ENCODE measurements at places on chromosomes 5 and 9.

DNA sequence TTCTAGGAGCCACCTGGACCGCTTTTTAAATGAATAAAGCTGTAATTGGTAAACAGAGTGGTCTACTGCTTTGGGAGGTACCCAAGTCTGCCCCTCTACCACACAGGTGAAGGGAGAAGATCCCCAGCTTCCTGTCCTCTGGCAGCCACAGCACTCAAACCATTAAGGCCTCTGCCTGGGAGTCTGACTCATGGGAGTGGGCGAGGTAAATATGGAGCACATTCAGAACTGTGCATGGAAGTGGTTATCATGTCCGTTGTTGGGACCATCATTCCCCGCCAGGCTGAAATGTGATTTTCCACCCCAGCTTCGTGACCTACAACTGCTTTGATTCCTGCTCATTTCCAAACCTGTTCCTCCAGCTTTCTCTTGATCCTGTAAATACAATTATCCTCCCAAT lies 59.5 kb upstream of the ALDH1B1 start:
- DNase-seq: no peak

- DNase-seq: no peak
Observed at GRCh38 chr5:141135718-141136266, 786 bp downstream of the PCDHB5 start.

GRCh38 chr5:172774561-172775315 lies 3.7 kb upstream of the DUSP1 start:
- no peak for DNase-seq

DNA sequence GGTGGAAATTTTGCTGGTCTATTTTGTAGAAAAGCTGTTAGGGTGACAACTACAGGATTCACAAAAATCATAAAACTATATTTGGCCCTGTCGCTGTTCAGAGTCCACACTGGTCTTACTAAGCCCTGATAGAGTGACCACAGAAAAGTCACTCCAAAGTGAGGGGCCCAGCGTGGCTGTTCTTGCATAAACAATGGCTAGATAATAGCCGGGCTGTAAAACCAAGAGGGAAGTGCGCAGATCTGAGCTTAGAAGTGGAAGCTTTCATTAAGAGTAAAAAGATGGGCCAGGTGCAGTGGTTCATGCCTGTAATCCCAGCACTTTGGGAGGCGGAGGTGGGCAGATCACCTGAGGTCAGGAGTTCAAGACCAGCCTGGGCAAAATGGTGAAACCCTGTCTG lies 15.5 kb upstream of the CTSL start:
- DNase-seq: no peak

DNA sequence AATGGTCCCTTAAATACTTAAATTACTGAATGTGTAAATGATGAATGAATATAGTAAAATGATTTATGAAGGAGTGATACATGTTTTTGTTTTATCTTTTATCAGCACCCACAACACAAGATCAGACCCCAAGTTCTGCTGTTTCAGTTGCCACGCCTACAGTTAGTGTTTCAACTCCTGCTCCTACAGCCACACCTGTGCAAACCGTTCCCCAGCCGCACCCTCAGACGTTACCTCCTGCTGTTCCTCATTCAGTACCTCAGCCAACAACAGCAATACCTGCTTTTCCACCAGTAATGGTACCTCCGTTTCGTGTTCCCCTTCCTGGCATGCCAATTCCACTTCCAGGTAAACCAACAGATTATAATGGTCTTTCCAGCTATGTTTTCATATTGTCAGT lies 16.3 kb downstream of the TCERG1 start:
- DNase-seq: no peak

GRCh38 chr5:138466900-138467710 lies 1.8 kb downstream of the EGR1 start:
- no peak for DNase-seq

DNA sequence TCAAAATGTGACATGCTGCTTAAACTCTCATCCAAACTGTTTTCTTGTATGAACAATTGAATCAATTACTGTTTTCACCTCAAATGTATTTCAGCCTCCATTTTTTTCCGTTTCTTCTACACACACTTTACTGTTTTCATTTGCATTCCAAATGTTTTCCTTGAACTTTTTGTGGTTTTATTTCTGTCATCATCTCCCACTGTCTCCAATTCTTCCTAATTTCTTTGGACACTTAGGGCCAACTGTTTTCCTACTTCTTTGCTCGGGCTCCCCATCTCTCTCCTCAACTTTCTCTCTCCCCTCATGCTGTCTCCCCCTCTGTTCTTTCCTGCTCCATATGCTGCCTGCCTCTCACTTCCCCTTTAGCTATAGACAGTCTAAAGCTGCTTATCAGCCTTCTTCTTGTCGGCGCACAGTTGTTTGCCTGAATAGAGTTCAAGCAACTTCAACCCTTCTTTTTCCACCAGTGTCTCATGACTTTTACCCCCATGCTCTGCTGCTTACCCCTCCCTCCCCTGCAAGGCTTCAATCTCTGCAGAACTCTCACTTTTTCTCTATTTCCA lies 443.4 kb downstream of the DTWD2 start:
- DNase-seq: no peak

DNA sequence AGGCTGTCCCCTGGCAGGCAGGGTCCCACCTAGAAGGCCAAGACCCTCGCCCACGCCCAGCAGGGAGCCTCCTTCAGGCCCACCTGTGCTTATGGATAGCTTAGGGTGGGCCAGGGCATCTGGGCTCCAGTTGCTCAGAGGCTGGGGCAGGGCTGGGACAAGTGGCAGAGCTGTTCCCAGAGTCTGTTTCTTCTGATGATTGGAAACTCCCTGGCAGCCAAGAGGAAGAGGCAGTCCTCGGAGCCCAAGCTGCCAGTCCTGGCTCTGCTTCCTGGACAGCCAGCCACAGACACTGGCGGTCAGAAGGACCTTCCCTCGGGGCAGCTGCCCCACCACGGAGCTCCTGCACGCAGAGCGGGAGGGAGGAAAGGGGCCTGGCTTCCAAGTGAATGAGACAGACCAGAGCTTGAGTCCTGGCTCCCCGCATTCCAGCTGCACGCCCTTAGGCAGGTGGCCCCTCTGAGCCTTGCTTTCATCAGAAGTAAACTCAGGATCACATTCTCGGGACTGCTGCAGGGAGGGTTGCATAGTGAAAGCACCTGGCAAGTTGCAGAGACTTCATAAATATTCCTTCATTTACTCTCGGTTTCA lies 37.9 kb upstream of the GABRP start:
- DNase-seq: no peak

DNA sequence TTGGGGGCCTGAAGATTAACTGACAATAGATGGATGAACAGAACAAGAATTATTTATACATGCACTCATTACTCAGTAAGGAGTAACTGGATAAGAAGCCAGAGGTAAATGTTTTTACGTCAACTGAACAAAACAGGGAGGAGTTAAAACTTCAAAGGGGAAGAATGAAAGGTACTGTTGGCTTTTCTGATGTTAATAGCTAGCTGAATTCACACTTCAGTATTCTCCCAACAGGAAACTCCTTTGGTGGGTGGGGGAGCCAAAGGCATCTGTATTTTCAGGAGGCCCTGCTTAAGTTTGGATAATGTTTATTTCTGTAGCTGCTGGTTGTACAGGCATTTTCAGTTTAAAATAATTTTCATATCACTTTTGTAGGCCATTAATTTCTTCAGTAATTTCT lies 23.2 kb upstream of the RFK start:
- no peak for DNase-seq

GRCh38 chr5:140855772-140856674 lies at the start of gene PCDHA10:
PCDHA10 (plus strand) TSS chr5:140855897; CDS start chr5:140856049, 152 bp downstream.
- no peak for DNase-seq

DNA sequence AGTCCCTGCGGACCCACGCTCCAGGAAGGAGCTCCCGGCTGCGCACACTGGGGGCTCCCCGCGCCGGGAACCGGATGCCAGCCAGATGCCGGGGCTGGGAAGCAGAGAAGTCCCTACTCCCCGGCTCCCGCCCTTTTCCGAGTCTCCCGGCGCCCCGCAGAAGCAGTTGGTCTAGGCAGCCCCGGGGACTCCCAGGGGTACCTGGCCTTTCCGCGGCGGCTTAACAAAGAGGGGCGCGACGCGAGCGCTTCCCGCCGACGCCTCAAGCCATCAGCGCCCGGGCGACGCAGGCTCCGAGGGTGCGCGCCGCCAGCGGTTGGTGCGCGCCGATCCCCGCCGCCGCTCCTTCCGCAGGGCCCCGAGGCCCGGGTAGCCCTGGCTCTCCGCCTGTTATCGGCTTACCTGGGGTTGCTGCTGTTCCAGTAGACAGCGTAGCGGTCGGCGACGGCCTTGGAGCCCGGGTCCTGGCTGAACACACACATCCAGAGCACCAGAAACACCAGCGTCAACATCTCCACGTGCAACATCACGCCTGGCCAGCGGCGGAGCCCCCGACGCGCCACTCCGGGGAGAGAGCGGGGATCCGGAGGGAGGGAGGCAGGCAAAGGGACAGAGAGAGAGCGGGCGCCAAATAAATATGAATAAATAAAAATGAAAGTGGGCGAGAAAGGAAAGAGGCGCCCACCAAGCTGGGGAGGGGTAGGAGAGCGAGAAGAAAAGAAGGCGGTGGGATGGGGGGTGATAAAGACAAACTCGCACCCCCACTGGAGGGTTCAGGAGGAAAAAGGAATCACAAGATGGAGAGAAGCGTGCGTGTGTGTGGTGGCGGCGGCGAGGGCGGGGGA lies 428 bp downstream of the EFNA5 start:
- DNase-seq: peak; percentile 50

- DNase-seq: no peak
Observed at GRCh38 chr9:129456549-129457324, 164.2 kb downstream of the C9orf50 start.

Data from left renal cortex interstitium (tissue), 4 donors.